ENCODE measurements at places on chromosomes 12 and 14.
A peak's percentile ranks its signal among the peaks of the same experiment; 100 is the strongest.

- DNase-seq, result no peak
Measured at GRCh38 chr12:25384893-25385248, 134.1 kb upstream of the KRAS start.

- no peak for DNase-seq
Measured at GRCh38 chr12:112354399-112354798, 27.8 kb downstream of the HECTD4 start.

- peak; percentile 66 for DNase-seq
Measured at GRCh38 chr12:11633968-11634367, 15.5 kb upstream of the ETV6 start.

- peak; percentile 89 for DNase-seq
Measured at GRCh38 chr14:101004954-101005353, 101.4 kb upstream of the RTL1 start.

DNA sequence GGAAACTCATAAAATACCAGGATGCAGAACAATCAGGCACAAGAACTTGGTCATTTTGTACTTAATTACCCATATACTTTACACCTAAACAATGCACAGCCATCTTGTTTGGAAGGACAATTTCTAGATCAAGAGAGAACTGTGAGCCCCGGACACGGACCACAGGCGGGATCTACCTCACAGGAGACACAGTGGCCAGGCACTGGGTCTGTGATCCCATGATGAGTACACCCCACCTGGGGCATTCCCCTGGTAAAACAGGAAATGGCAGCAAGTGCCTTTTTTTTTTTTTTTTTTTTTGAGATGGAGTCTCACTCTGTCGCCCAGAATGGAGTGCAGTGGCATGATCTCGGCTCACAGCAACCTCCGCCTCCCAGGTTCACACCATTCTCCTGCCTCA is 15.2 kb downstream of the GOLGA3 start:
- no peak for DNase-seq

DNA sequence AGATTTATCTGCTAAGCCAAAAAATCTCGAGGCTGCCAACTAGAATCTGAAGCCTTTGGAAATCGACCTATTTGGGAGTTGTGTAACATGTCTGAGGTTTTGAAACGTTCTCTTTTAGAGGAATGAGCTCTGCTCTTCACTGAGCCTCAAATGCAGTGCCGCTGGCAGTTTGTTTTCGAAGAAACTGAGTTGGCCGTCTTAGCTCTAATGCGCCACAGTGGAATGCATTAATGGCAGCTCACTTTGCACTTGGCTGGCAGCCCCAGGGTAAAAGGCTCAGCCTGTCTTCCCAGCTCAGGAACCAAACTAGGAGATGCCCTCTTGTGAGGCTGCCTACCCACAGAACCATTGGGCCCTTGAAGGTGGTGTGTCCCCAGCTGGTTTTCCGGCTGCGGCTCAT is 53.8 kb downstream of the SFSWAP start:
- no peak for DNase-seq

- DNase-seq, result no peak
Measured at GRCh38 chr12:118981285-118982211, at the start of gene SRRM4. SRRM4 (plus strand) TSS chr12:118981541; CDS start chr12:118981883, 342 bp downstream.

- DNase-seq, result no peak
Measured at GRCh38 chr14:94707494-94707893, 62.4 kb downstream of the GSC start.

GRCh38 chr14:69753860-69754259 is 13.1 kb upstream of the SRSF5 start:
- no peak for DNase-seq

DNA sequence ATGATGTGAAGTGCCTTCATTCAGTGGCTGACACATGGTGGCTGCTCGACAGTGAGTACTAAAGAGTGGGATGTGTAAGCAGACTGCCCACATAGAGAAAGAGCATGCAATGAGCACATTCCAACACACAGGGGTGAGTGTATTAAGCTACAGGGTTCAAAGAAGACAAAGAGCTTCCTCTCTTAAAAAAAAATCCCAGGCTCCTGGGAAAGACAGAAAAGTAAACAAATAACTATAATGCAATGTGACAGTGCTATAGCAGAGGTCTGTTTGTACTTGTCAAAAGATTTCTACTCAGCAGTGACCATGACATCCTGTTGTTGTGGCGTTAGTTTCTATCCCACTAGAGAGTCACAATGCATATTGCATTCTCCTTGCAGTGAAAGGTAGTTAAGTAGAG is 12.4 kb upstream of the PCNX1 start:
- peak; percentile 49 for DNase-seq

DNA sequence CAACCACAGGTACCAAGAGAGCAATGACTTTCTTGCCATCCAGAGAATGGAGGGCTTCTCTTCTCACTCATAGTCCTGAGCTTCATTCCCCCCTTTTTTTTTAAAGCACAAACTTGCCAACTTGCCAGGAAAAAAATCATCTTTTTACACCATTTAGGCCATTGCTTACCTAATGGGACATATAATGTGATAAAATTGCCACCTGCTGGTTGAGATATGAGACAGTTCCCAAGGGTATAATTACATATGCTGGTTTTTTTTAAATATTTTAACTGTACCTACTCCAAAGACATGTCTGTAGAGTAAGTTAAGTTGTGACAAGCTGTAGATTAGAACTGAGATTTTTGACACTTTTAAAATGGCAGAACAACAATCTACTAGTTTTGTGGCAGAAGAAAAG is 519.1 kb upstream of the SEL1L start:
- DNase-seq, result no peak

DNA sequence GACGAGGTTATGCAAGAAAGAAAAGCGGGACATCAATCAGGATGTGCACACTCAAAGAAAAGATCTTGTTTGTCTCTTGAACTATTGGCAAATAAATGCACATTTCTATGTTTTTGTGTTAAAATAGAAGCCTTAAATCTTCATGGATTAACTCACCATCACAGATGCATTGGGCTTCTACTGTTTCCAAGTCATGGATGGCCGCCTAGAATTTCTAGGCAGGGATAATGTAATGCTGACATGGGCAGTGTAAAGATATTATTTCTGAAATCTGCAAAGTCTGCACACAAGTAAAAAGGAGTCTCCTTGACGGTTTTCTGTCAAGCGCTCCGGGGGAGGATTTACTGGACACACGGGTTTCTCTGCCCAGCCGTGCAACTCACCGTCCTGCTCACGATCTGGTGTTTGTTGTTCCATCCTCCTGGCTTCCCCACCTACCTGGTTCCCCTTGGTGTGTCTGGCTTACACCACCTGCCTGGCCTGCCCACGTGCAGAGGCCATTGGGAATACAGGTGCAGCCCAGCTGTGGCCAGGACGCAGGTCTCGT is 103.3 kb upstream of the FZD10 start:
- no peak for DNase-seq

DNA sequence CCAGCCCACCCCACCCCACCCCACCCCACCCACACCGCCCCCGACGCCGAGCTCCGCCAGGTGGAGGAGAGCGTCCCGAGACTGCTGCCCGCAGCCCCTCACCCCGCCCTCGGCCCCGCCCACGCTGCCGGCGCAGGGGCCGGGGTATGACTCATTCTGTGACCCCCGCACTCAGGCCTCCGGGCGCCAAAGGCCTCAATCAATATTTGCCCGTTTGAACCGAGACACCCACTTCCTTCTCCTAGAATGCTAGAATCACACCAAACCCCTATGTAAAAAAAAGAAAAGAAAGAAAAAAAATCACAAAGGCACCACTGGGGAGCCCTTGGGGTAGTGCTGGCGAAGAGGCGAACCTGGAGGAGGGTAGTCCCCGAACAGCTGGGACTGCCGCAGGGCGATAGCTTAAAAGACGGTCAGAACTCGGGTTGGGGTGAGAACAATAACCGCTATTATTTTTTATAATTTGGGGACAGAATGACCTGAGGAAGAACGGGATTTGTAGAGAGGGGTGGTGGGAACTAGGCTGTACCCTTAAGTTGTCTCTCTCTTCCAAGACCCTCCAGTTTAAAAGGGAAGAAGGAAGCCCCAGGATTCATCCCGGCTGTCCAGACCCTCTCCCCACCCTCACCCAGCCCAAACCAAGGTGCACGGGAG is 894 bp downstream of the KRT8 start:
- peak; percentile 47 for DNase-seq

- DNase-seq, result peak; percentile 21
Measured at GRCh38 chr12:51863933-51864832, 15.7 kb upstream of the FIGNL2 start.

DNA sequence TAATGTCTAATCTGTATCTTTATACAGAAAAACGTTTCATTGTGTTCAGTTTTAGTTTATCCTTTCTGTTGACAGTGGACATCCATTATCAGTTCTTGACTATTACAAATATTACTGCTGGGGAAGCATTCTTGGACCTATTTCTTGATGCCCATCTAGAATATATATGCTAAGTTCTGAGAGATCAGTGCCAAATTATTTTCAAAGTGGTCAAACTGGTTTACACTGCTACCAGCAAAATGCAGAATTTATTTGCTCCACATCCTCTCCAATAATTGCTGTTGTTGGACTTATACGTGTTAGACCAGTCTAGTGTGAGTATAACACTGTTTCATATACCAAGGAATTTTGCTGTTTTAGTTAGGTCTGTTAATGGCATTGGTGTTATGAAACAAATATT is 85.5 kb upstream of the TRAF3 start:
- no peak for DNase-seq

DNA sequence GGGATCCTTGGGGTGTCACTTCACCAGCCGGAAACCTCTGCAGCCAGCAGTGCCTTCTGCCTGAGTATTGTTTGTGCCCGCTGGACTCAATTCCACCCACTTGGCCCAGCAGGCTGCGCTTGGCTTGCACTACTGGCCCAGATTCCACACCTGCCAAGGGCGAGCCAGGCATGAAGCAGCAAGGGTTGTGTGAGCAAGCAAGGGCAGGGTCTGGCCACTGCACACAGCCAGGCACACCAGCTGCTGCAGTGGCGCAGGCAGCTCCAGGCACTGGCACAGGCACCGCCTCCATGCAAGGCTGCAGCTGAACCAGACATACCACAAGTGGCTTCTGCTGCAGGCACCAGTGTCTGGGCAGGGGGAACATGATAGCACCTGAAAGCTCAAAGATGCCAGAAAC is 99.5 kb downstream of the NUAK1 start:
- no peak for DNase-seq

- DNase-seq, result peak; percentile 19
Measured at GRCh38 chr14:29906256-29906870, 21.3 kb downstream of the PRKD1 start.

DNA sequence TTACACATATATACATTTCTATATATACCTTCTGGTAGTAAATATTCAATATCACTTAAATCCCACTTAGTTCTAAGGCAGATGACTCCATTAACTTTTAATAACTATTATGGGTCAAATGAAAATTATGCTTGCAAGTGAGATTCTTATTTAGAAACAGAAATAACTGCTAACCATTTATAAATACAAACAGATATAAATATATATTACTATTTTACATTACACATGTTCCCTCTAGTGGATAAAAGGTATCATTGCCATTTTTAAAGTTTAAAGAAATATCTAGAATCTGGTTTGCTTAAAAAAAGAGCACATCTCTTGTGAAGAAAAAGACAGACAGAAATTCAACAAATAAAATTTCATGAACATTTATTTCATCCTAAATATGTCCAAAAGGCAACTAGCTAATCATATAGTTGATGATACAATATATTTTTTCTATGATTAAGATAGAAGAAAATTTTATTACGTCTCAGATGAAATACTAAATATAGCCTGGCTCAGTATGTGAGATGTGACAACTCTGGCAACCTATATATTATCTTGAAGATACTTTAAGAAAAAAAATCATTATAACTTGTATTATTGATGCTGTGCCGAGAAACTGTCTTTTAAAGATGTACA is 11.7 kb upstream of the RAD51AP1 start:
- DNase-seq, result peak; percentile 9

GRCh38 chr12:68490476-68490875 is 120.2 kb upstream of the RAP1B start:
- DNase-seq, result no peak

GRCh38 chr14:32648434-32648833 is 290.2 kb upstream of the NPAS3 start:
- peak; percentile 37 for DNase-seq

GRCh38 chr12:43551279-43551970 is 578 bp downstream of the ADAMTS20 start:
- peak; percentile 1 for DNase-seq

DNA sequence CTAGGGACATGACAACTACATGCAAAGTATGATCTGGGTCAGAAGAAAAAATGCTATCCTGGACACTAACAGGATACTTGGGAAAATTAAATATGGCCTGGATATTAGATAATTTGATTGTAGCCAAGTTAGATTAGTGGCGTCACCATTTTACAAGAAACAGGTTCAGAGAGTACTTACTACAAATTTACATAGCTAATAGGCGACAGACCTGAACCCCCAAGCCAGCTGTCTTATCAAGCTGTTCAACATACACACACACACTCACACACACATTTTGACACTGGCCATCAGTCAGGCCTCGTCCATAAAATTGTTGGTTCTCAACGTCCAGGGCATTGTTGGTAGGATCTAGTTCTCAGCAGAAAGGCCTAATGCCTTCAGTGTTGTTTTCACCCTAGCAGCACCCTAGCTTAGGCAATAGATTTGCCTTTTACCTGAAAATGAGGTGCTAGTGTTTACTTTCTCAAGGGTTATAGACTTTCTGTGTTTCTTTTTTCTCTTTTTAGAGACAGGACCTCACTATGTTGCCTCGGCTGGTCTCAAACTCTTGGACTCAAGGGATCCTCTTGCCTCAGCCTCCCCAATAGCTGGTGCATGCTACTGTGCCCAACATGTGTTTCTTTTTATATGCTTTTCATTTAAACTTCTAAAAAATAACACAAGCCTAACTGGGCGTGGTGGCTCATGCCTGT is 3.3 kb upstream of the C14orf93 start:
- no peak for DNase-seq

DNA sequence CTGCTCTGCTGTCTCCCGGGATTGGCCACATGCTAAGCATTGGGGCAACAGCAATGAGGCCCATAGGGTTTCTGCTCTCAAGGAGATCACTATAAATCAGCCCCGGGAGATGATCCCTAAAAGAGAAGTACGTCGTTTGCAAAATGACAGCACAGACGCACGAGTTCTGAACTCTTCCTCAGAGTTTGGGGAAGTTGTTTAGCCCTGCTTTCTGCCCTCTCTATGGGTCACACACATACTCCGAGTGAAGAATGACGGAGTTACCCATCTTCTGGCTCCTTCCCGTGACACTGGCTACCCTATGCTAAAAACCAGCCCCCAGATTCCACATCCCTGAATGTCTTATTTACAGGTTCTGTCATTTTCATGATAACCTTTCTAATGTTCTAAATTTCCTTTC is 258.0 kb upstream of the PLEKHG7 start:
- no peak for DNase-seq

GRCh38 chr12:65725376-65725775 is 98.9 kb upstream of the HMGA2 start:
- peak; percentile 64 for DNase-seq

GRCh38 chr12:124683152-124684124 is 116.0 kb upstream of the NCOR2 start:
- no peak for DNase-seq

GRCh38 chr12:94618995-94619695 is 31.2 kb downstream of the TMCC3 start:
- peak; percentile 92 for DNase-seq

- DNase-seq, result peak; percentile 85
Measured at GRCh38 chr14:32087173-32087861, 10.2 kb downstream of the ARHGAP5 start.

GRCh38 chr14:92676403-92677086 is 71.9 kb downstream of the LGMN start:
- no peak for DNase-seq

GRCh38 chr12:110742096-110742717 is 484 bp downstream of the PPP1CC start:
- DNase-seq, result no peak

Data from fibroblast of upper back skin (primary cell).